Colonic mucosa (tissue), 4 donors: ENCODE measurements at places on chromosomes 5 and 9.

GRCh38 chr5:130536691-130537090, 628.4 kb downstream of the HINT1 start:
- DNase-seq, result no peak

- peak; percentile 80 for DNase-seq
Observed at GRCh38 chr9:137454145-137454596, 5.0 kb downstream of the NSMF start.

- no peak for DNase-seq
Observed at GRCh38 chr5:154562244-154562880, 84.3 kb upstream of the HAND1 start.

DNA sequence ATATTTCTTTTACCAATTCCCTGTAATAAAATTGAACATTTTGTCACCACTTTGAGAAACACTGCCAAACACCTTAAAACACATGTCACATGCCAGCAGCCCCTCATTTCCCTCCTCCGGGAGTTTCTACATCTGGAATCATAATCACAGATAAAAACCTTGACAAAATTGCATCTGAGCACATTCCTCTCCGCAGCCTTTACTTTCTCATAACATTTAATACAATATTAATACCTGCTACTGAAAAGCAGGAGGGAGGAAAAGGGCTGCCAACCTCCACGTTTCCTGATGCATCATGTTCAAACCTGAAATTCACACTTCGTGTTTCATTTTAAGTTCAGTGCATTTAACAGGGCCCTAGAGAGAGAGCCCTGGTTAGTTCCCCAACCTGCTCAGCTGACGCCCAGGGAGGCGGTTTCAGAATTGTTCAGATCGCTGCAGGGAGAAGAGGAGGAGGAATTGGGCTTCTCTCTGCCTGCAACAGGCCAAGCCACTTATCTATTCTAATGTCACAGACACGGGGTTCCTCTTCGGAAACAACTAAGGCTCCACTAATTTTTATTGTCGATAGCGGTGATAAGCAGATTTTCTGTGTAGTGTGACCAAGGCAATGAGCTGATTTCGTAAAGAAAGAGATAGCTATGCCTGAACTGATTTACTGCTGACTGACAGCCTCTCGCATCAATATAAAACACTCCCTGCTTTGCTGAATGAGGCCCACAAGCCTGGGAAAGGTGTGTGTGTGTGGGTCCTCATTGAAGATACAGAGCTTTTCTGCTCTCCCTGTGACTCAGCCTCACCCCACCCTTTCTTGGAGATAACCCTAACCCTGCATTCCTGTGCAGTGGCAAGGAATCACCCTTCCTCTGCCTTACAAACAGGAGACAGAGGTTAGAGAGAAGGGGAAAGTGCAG, 4.9 kb upstream of the LHX2 start:
- no peak for DNase-seq

DNA sequence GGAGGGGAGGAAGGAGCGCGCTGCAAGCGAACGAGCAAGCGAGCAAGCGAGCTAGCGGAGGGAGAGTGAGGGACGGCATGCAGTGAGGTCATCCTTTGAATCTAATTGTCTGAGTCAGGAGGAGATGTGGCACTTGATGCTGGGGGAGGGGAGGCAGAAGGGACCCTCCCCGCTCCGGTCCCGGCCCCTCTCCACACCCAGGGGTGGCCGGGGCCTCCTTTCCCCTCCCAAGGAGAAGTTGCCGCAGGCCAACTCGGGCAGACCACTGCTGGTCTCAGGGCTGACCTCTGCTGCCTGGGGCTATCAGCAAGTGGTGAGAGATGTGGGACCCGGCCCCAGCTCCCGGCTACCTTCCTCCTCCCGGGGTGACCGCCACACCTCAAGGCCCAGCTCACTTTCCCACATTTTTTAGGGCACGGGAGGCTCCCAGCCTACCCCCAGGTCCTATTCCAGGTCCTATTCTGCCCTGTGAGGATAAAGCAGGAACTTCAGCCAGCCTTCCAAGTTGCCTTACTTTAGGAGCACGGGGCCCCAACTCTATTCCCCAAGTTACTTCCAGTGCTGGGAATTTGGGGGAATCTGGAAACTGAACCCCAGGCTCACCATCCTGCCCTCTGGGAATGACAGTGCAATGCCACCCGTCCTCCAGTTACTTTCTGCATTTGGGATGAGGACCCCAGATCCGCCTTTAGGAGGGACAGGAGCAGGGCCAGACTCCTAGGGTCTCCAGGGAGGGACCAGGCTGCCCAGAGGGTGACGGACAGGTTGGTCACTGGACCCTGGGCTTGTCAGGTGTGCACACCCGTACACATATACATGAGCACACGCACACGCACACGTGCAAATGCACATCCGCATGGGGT, 11.1 kb downstream of the CNTFR start:
- DNase-seq, result no peak

DNA sequence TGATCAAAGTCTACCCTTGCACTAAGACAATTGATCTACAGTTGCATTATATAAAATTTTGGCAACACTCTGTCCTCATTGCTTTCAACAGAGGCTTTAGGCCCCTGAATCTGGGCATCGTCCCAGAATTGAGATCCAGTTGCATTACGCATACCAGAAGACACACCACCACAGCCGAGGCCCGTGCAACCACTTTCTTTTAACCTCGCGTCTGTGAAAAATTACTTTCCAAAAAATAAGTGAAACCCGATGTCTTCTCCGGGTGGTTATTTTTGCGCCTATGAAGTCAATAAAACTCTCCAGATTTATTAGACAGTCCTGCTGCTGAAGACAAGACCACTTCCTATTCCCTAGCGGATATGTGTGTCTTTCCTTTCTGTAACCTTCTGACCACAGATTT, 52.1 kb upstream of the NFIB start:
- no peak for DNase-seq

GRCh38 chr9:565528-565927, 276.0 kb upstream of the DMRT1 start:
- no peak for DNase-seq

- peak; percentile 70 for DNase-seq
Observed at GRCh38 chr5:38845526-38846378, at the start of gene OSMR. Gene OSMR (plus strand): TSS chr5:38846012. CDS start chr5:38869045, 23,033 bp downstream.

DNA sequence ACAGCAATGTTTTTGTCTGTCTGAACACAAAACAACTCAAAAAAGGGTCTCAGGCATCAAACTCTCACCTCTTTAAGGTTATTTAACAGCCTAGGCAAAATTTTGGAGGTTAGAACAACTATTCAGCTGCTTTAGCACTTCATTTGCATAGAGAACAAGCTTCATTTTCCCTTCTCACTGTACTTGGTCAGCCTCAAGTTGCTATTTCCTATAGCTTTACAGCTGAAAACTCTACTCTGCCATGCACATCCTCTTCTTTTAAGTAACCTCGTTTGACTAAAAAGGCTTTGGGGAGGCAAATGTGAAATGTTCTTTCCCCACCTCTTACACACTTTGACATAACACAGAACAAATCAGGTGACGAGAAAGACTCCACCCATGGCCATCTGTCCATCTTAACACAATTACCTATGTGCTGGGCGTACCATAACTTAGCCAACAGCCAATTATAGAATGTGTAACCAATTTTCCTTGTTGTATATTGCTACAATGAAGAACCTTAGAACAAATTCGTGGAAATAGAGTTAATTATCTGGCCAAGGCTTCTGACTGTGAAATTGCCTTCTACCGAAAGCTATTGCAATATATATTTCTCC, 195.7 kb downstream of the DCP2 start:
- no peak for DNase-seq

DNA sequence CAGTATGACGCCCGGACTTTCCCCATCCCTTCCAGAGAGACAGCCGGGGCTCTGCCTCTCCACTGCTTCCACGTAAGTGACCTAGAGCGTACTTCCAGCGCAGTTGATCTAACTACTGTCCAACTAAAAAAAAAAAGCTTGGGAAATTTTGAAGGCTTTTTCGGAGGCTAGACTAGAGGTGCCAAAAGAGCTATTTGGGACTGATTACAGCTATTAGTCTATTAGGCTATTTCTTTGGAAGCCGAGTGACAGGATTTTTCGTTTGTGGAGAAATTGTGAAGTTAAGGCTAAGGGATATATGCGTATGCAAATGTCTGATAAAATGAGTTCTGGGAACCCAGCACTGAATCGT, 1.5 kb downstream of the CCNO start:
- DNase-seq, result no peak

- DNase-seq, result peak; percentile 77
Observed at GRCh38 chr5:134371834-134372340, 518 bp downstream of the UBE2B start.

- no peak for DNase-seq
Observed at GRCh38 chr5:111308951-111309350, 84.8 kb downstream of the CAMK4 start.

GRCh38 chr9:134632329-134632728, 9.3 kb upstream of the COL5A1 start:
- no peak for DNase-seq

DNA sequence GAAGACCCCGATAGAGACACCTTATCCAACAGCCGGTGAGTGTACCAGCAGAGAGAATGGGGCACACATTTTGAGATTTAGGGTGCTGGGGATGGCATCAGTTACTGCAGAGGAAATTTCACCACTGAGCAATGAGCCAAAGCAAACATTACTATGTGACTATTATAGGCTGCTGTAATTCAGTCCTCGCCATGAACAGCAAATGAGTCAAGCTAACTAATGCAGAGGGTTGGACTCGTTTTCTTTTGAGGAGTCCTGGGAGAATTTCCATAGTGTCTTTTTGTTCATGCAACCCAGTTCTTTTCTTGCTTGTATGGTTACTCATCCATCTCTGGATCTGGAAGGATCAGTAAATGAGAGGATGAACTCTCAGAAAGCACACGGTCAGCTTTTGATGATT, 323.8 kb downstream of the PSAT1 start:
- DNase-seq, result no peak

DNA sequence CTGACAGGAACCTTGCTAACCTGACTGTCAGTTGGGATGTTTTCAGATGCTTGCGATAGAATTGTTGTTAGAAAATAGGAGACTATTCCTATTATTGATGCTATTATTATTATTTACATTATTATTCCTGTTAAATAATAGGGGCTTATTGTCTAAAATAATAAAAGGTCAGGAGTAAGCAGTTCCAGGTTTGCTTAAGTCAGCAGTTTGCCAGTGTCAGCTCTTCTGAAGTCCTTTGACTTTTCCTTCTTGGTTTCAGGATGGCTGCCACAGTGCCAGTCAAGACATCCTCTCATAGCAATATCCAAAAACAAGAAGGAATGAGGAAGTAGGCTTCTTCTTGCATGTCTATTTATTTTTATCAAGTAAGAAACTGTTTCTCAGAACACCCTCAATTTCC, 141.7 kb upstream of the MARCHF11 start:
- no peak for DNase-seq

- DNase-seq, result peak; percentile 94
Observed at GRCh38 chr5:149747141-149747832, 17.2 kb downstream of the PPARGC1B start.

- DNase-seq, result no peak
Observed at GRCh38 chr9:99725852-99726251, 95.8 kb upstream of the NR4A3 start.

- no peak for DNase-seq
Observed at GRCh38 chr9:104319198-104319597, 184.9 kb upstream of the OR13F1 start.

- DNase-seq, result peak; percentile 10
Observed at GRCh38 chr5:132677191-132677590, 3.4 kb downstream of the IL4 start.

GRCh38 chr5:1244976-1245375, 19.8 kb downstream of the SLC6A18 start:
- DNase-seq, result no peak

DNA sequence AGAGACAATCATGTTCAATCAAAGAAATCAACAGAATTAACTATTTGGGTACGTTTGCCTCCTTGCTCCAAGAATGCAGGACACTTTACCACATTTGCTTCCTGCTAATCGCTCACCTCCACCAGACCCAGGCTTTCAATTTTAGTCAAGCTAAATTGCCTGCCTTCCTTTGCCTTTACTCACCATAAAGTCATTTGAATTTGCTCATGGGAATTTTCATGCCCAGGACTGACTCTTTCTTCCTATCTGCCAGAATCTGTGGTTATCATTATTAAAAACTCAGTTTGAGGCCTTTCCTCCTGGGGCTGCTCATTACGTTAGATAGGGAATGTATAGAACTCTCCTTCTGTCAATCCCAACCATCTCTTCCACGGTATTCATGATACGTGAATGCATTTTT, 1935.3 kb upstream of the WWC1 start:
- no peak for DNase-seq

DNA sequence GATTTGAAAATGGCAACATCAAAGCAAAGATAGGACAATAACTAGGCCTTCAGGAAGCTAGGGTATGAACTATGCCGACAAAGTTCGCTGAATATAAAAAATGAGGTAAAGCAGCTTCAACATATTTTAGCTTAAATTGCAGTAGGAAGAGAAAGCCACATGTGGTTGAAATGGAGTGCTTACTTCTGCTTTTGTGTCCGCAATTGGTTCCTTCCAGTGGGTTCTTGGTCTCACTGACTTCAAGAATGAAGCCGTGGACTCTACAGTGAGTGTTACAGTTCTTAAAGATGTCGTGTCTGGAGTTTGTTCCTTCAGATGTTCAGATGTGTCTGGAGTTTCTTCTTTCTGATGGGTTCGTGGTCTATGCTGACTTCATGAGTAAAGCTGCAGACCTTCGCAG, 95.2 kb downstream of the APTX start:
- no peak for DNase-seq

DNA sequence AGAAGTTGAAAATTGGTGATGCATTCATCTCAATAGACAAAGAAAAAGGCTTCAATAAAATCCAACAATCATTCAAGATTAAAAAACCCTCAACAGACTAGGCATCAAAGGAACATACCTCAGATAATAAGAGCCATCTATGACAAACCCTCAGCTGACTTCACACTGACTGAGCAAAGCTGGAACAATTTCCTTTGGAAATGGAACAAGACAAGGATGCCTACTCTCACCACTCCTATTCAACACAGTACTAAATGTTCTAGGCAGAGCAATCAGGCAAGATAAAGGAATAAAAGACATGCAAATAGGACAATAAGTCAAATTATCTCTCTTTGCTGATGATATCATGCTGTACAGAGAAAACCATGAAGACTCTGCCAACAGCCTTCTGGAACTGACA, 1188.1 kb downstream of the DTWD2 start:
- DNase-seq, result no peak

- no peak for DNase-seq
Observed at GRCh38 chr5:66969963-66970362, 226.6 kb downstream of the CD180 start.

DNA sequence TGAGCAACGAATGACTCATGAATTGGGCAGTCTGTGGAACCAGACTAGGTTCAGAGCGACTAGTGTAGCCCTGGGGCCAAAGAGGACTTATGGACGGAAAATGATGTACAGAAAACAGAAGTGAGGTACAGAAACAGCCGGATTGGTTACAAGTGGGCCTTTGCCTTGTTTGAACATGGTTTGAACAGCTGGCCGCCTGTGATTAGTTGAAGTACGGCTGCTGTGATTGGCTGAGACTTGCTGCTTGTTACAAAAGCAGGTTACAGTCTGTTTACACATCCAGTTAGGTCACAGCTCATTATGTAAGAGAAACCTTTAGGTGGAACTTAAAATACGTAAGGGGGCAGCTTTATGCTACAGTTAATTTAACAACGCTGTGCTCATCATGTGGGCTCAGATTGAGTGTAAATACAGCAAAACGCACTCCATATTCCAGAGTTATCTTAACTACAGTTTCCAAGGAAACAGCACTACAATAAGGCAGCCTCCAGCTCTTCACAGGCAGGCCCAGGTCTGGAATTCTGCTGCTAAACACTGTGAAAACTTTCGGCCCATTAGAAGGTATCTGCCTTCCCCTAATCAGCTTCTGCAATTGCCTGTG, 6.5 kb downstream of the AMACR start:
- DNase-seq, result peak; percentile 63

- DNase-seq, result no peak
Observed at GRCh38 chr9:4886698-4887097, 94.0 kb downstream of the RCL1 start.
